Thoracic aorta (tissue), 2 donors: ENCODE measurements at places on chromosomes 2 and 18.

- no peak for DNase-seq
Observed at GRCh38 chr2:67164771-67165522, 232.2 kb upstream of the ETAA1 start.

DNA sequence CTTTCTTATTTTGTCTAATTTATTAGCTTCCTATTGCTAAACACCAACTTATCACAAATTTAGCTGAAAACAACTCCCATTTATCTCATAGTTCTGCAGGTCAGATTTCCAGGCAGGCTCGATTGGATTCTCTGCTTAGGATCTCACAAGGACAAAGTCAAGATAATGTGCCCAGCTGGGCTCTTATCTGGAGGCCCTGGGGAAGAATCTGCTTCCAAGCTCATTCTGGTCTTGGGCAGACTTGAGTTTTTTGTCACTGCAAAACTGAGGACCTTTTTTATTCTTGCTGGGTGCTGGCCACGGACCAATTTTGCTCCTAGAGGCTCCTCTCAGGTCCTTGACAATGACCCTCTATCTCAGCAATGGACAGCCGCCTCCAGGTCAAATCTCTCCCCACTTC, 215.5 kb downstream of the TRIB2 start:
- no peak for DNase-seq

- DNase-seq, result no peak
Observed at GRCh38 chr18:12908706-12909105, 24.7 kb upstream of the PTPN2 start.

DNA sequence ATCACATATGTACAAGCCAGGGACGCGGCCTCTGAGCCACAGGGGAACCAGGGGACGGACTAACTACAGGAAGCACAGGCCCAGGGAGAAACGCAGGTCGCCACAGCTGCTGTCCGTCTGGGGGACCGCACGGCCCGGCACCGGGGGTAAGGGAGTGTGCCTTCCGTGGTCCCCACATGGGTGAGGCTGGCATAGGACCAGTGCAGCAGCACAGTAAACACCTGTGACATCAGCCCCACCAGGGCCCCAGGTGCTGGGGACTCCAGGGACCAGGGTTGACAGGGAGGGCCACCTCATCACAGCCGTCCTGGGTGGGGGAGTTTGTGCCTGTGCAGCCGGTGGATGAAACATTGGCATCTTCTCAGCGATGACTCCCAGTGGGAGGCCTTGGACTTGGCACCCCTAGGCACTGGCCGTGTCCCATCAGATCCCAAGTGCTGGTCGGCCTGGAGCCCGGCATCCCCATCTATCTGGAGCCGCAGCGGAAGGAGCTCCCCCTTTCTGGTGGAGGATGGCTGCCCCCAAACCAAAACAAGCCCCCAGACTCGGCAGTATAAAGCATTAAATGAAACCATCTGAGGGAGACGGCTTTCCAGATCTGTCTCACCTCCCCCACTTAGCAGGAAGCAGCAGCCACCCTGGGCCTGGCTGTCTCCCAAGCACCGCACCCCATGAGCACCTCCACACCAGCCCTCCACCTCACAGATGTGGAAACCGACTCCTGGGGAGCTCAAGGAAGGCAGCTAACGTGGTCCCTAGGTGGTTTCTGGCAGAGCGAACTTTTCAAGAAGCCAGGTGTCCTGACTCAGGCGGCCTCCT, 22.5 kb downstream of the AQP12A start:
- no peak for DNase-seq

DNA sequence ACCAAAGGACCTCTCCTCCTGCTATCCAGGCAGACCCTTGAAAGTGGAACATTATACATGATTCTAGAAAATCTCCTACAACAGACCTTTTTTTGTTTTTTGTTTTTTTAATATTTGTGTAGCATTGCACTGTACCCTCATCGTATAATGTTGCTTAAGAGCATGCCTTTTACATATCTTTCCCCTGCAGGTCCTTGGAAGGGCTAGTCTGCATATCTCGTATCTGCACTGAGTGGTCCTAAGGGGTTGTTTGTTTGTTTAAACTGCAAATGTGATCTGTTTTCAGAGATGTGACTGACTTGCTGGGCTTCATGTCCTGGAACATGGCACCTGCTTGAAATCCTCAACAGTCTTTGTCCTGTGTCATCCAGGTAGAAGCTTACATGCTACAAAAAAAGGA, 204.1 kb downstream of the FAM210A start:
- no peak for DNase-seq

DNA sequence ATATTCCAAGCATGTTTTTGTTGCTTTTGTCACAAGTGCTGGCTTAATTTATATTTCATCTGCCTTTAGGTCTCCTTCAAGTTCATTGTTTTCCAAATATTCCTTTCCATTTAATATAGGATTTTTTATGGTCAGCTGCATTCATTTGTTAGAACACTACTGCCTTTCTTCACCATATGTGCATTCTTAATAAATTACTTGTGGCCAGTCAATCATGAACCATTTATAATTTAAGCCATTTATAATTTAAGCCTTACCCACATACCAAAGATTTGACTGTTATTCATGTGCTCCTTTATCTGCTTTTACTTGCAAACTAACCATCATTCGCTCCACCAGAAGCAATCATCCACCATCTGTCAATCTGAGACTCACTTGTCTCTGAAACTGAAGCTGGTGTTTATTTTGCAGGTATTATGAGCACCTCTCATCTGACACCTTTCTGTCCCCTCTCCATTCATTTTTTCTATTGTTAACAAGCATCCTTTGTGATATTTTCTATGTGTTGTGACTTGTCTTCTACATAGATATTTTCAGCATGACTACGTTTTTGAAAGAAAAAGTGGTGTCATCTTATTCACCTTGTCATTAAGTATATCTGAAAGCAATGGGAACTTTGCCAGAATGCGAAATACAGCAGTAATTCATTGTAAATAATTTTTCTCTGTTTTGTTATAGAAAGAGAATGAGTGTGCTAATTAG, 786.8 kb downstream of the KCNJ3 start:
- no peak for DNase-seq

DNA sequence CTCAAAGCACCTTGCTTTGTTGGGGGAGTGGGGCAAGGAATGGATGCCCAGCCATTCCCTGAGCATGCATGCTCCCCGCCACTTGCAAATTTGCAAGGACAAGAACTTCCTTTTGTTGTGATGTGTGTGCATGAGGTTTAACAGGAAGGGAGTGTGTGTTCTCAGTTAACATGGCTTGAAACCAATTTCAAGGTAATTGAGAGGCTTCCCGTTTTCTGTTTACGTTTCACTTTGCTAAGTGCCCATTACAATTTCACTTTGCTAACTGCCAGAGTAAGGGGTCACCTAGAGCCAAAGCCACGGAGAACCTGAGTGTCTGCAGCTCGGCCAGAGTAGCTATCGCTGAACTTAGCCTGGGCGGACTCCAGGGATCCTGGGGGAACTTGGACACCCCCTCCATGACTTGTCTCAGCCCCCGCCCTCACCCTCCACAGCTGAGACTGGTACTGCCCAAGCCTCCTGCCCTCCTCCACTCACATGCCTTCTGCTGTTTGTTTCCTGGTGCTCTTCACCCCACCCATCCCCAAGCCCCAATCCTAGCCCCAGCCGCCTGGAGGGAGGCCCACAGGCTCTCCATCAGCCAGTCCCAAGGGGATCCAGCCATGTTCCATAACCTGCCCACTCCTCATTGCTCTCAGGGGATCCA, 53.6 kb upstream of the LAPTM4A start:
- DNase-seq, result no peak

GRCh38 chr18:43876748-43877147, 599.5 kb upstream of the SYT4 start:
- no peak for DNase-seq

DNA sequence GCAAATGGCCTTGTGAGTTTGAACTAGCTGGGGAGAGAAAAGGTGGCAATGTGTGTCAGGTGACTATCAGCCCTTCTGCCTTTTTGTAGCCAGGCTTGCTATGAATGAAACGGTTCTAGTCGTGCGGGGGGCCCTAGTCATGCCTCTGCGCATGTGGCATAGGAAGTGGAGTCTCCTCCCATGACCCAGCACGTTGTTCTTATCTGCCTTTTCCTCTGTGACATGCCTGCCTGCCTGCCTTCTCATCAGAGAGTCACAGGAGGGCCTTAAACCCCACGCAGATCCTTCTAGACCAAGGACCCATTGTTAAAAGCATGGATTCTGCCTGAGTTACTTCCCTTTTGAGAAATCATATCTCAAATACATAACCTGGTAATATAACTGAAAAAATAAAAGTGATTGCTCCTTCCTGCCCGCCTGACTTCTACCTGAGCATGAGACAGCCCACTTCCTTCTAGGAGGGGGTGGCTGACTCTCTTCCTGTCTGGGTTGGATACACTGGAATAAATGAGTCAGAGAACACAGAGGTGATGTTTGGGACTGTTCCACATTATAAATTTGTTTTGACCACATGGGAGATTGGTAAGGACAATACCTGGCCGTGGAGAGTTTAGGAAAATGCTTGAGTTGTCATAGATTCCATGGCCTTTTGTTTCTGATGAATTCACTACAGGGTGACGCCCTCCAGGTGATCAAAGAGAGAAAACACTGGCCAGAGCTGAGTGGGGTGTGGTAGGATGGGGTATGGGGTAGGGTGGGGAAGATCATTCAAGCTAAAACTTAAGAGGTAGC, 49.8 kb downstream of the FBLN7 start:
- DNase-seq, result no peak

DNA sequence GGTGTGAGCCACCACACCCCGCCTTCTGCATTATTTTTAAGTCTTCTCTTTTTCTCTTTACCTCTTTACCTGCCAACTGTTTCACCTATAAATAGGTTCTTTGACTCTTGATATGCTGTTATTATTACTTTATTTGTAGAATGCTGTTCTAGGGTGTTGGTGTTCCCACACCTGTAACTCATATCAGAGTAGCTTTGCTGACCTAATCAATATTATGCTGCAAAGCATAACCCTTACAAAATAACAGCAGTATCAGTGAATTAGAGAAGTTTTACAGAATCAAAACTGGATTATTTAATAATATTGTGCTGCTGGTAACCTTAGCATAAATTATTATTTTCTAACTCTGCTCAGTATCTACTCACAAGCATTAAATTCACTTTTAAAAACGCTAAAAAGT, 161.5 kb downstream of the FIGN start:
- DNase-seq, result no peak

DNA sequence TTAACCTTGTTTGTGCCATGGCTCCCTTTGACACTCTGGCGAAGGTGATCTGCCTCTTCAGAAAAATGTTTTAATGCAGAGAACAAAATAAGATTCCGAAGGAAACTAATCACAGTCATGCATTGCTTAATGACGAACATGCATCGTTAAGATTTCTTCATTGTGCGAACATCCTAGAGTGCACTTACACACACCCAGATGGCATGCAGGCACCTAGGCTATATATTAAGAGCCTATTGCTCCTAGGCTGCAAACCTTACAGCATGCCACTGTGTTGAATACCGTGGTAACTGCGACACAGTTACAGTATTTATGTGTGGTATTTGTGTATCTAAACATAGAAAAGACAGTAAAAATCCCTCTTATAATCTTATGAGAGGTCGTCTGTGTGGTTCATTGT, 8.3 kb downstream of the ASAP2 start:
- DNase-seq, result no peak

GRCh38 chr2:46489423-46490174, 10.2 kb downstream of the TMEM247 start:
- DNase-seq, result no peak

- DNase-seq, result no peak
Observed at GRCh38 chr2:156192468-156192867, 140.1 kb downstream of the NR4A2 start.

DNA sequence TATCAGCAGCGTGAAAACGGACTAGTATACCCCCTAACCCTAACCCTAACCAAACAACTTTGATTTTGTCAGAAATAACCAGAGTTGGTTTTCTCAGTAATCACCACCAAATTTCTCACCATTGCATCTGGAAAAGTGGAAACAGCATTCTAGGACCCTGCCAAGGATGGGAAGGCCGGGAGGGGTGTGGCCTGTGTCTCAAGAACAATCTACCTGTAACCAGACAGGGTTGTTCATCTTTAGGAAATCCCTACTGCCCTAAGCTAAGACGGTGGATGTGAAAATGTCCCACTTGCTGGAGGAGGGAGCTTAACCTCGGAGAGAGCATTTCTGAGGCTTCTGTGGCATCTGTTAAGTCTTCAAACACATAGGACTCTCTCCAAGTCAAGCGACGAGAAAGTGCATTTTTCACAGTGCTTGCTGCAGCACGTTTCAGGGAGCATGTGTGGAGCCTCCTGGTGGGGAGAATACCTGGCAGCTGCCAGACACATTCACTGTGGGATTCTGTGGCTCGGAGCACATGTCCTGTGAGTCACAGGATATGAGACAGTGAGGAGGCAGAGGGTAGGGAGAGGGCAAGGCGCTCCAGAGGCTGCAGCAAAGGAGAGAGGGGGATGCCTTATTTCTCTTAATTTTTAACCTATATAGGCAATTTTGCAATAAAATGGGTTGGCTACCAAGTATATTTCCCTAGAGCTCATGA, 207.5 kb downstream of the SPP2 start:
- no peak for DNase-seq

- DNase-seq, result no peak
Observed at GRCh38 chr2:11326677-11327211, 17.7 kb downstream of the ROCK2 start.

DNA sequence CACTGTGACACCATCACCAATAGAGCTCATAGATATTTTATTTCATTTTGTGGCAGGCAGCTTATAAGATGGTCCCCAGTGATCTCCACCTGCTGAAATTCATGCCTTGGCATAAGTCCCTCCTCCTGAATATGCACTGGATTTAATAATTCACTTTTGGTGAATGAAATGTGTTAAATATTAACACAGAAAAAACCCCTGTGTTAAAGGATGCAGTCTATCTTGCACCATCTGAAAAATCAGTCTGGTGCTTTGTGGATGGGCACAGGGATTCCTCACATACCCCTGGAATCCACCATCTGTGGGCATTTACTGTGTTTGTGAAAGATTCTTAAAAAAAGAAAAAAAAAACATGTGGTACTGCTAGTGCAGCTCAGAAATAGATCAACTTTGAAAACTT, 26.1 kb upstream of the WIPF1 start:
- DNase-seq, result no peak

DNA sequence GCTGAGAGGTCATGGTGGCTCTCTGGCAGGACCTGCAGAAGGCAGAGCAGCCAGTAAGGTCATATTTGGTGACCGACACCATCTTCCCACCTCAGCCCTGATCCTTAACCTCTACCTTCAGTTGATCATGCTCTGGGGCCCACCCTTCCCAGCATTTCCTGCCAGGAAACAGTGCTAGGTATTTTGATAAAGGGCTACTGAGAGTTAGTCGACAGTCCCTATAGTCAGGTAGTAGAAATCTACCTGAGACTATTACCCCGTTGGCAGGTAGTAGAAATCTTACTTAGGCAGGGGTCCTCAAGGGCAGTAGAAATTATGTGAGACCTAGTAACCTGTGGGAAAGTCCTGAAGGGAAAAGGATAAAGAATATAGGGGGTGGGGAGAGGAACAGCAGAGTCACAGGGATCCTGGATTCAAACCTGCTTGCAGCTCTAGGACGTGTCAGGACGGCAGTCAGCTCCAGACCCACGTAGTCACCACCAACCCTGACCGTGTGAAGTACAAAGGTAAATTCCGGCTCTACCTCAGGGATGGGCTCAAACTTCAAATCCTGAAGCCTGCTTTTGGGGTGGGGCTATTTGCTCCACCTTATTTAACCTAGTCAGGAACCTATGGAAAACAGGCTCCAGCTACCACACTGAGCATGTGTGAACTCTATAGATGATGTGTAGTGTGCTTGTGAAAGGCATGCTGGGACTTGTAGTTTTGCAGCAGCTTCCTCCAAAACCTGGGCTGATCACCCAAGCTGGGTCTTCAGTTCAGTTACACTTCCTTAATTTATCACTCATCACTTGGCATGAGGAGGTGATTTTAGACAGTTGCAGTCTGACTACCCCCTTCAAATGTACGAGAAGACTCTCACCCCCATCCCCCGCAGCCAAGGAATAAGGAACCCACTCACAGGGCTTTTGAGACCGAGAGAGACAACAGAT, at the start of gene DQX1:
DQX1 (minus strand) TSS at position 515 of the 932 bp plus-strand sequence; CDS start at position 13, 502 bp downstream.
- no peak for DNase-seq
